ENCODE measurements at places on chromosomes 5 and 9. TPM values are rescaled to one million over a fixed set of nuclear protein-coding genes. Genes with fewer than 3 reads are reported as not detected.

Gene ESM1
- not detected for total RNA-seq

Gene ACER2
- total RNA-seq = 2.0 TPM

- DNase-seq = no peak
These were observed 34.3 kb downstream of the ITK start for GRCh38 chr5:157214861-157215513.

- peak; percentile 55 for DNase-seq
These were observed 1.9 kb upstream of the NKD2 start for GRCh38 chr5:1006656-1007071.

- no peak for DNase-seq
These were observed 101.7 kb downstream of the ADRB2 start for GRCh38 chr5:148928141-148928540.

GRCh38 chr9:99486684-99487083 lies 264.6 kb downstream of the SEC61B start:
- DNase-seq = no peak

GRCh38 chr9:19033015-19033414 lies at the start of gene SAXO1:
SAXO1 (minus strand) TSS chr9:19033209; CDS start chr9:19032908, 301 bp downstream.
- no peak for DNase-seq

- DNase-seq = no peak
These were observed 16.5 kb upstream of the TMEM171 start for GRCh38 chr5:73103870-73104299.

DNA sequence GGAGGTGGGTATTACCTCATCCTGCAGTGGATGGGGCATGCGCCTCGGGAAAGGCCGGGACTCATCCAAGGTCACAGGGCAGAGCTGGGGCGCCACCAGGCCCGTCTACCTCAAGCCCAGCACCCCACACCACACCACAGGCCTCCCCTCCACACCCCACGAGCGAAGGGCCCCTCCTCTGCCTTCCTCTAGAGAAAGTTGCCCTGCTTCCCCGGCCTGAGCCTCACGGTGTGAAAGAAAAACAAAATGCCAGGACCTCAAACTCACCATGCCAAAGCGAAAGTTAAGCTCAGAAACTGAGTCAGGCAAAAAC lies 161.1 kb downstream of the COL23A1 start:
- no peak for DNase-seq

Gene WDR36
- 52.3 TPM for total RNA-seq

DNA sequence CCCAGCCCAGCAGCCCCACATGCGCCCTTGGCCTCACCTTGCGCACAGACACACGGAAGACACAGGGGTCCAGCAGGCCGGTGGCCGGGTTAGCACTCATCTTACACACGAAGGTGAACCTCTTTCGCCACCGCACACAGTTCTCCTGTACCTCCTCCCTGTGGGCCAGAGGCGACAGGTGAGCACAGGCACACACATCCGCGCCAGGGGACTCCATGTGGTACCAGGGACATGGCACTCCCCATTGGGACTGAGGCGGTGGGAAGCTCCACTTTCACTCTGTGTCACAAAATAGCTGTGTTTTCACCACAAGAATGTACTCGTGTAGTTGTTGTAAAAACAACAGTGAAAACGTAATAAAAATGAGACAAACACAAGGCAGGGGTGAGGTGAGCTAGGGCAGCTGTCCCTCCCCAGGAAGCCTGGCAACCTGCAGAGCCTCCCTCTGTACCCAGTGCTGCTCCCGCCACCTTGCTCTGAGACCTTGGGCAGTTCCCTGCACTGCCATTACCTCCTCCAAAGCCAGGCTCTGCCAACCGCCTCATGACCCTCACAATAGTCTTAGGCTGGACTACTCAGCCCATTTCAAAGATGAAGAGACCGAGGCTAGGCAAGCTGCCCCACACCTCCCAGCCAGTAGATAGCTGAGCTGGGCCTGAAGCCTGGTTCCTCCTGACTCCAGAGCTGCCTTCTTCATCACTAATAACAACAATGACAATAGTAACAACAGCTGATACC lies 16.3 kb upstream of the DPM2 start:
- no peak for DNase-seq

DNA sequence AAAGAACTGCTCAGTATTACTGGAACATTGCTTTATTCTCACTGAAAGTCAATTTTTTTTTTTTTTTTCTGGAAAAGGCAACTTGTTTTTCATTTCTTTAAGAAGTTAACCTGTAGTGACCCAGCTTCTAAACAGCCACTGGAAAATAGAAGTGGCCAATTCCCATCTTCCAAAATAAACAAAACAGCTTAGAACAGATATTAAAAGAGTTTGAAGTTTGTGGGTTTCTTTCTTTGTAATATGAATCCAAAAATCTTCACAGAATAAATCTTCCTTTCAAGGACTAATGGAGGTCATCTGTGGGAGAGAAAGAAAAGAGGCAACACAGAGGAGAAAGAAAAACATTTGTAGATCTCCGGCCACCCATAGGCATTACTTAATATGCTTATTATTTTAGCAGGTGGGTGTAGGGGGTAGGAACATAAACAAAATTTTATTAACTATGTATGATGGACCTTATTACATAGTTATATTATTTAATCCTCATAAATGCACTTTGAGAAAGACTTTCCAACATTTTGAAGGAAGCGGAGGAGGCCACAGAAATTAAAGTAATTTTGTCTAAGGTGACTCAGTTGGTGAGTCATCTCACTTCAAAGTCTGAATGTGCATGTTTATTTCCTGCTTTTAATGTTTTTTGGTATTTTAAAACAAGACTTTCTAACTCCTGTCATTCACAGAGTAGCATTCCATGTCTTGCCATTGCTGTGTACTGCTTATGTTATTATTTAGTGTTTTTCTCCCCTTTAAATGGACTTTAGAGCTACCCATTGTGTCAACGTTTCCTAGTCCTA lies 1791.8 kb upstream of the WWC1 start:
- DNase-seq = no peak

DNA sequence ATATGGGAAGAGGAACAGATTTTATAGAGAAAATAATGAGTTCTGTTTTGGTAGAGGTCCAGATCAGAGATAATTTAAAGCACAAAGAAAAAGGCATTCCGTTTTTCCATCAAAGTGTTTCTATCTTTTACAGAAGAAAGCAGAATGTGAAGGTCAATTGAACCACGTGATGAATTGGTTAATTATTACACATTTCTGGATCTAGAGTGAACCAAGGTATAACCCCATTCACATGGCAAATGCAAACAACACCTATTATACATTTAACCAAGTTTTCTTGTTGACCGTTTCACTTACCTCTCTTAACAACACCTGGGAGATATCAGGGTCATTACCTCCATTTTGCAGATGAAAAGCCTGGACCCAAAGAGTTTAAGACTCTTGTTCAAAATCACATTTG lies 34.9 kb upstream of the ZNF462 start:
- DNase-seq = no peak

DNA sequence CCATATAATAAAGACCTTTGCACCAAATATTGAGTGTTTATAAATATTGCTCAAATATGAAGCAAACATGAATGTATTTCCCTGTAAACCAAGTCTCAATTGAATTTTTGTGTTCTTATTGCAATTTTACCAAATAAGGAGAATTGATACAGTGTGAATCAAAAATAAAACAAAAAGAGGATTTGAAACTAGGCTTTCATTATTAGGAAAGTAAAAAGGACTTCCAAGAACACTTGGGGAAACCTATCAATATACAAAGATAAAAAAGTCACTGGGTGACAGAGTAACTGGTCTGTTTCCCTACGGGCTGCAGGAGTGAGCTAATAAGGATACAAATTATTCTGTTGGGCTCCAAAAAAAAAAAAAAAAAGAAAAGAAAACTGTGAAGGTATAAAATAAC lies 44.8 kb upstream of the SNX2 start:
- no peak for DNase-seq

Gene IL7R
- total RNA-seq = not detected

DNA sequence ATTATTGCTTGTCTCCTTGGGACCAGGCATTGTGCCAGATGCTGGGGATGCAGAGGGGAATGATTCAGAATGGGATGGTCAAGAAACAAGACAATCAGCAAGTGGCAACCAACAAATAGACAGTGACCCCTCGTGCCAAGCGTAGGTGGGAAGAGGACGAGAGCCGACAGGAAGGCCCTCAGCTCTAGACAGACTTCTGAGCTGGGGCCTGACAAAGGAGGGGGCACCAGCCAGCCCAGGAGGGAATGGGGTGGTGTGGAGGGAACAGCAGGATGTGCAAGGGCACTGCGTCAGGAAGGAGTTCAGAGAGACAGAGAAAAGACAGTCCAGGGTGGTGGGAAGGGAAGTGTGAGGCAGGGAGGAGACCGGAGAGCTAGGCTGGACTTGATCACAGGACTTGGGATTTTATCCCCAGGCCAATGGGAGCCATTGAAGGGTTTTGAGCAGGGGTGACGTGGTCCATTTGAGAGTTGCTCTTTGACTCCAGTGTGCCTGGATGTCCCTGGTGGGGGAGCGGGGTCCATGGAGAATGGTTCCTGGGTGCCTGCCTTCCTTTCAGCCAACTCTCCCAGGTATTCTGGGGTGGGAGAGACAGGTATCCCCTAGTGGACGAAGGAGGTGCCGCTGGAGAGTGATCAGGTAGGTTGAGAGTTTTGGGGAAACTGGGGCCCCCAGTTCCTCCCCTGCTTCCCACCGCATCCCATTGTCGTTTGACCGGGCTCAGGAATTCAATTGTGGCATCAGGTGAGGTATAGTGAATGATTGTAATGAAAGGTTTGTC lies 79.3 kb upstream of the ZNF618 start:
- DNase-seq = no peak

- peak; percentile 45 for DNase-seq
These were observed 1.4 kb upstream of the LHFPL2 start for GRCh38 chr5:78649861-78650496.
